ENCODE measurements at places on chromosomes 11 and 22. TPM values are rescaled to one million over a fixed set of nuclear protein-coding genes. Genes with fewer than 3 reads are reported as not detected.

- no peak for DNase-seq
- H3K4me1 ChIP-seq: no peaks in the 10 kb centered on the region
- peak overlapping the region; percentile 67 for H3K27ac ChIP-seq
- H3K36me3 ChIP-seq: no peaks in the 10 kb centered on the region
Measured at GRCh38 chr11:14642873-14643696, 519 bp upstream of the PDE3B start.

GRCh38 chr11:133787379-133788141 lies 57.8 kb downstream of the SPATA19 start:
- DNase-seq: no peak
- H3K27me3 ChIP-seq: no peaks in the 10 kb centered on the region
- H3K4me1 ChIP-seq: no peaks in the 10 kb centered on the region
- H3K27ac ChIP-seq: no peak overlapping the region
- no peak overlapping the region for H3K4me3 ChIP-seq

- no peak for DNase-seq
- H3K27me3 ChIP-seq: no peaks in the 10 kb centered on the region
- no peak overlapping the region for H3K4me3 ChIP-seq
- no peak overlapping the region for H3K27ac ChIP-seq
- no peaks in the 10 kb centered on the region for H3K4me1 ChIP-seq
Measured at GRCh38 chr11:71505001-71505400, 22.1 kb upstream of the KRTAP5-7 start.

DNA sequence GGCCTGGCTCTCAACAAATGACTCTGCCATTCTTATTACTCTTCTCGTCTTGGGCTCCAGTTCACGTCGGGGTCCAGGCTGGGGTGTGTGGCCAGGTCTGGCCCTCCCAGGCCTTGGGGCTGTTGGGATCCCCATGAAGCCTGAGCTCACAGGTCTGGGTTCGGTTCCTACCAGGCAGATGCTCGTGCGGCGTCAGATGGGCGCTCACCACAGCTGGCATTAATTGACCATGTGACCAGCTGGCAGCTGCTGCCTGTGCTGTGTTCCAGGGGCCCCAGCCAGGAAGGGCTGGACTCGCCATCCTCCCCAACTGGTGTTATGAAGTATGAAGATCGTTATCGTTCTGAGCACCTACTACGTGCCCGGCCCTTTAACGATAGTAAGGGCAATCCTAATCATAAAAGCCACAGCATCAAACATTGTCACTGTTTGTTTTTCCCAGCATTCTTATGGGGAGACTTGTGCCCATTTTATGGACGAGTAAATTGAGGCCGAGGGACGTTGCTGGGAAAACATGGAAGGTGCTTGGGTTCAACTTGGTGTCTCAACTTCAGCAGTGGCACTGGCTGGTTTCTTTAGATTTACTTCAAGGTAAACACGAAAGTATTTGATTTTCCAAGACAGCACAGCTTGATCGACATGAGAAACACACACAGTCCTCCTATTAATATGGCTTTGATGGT lies 26.8 kb upstream of the CACNG2 start:
- peaks cover 30% of the 10 kb centered on the region for H3K27me3 ChIP-seq
- H3K27ac ChIP-seq: no peak overlapping the region
- H3K4me1 ChIP-seq: no peaks in the 10 kb centered on the region
- H3K4me3 ChIP-seq: no peak overlapping the region
- H3K36me3 ChIP-seq: no peaks in the 10 kb centered on the region

GRCh38 chr11:44592125-44592940 lies 26.9 kb downstream of the CD82 start:
- DNase-seq: peak; percentile 65
- H3K27ac ChIP-seq: peak overlapping the region; percentile 2
- H3K36me3 ChIP-seq: peaks cover 8% of the 10 kb centered on the region
- no peaks in the 10 kb centered on the region for H3K27me3 ChIP-seq
- H3K4me1 ChIP-seq: peaks cover 40% of the 10 kb centered on the region

DNA sequence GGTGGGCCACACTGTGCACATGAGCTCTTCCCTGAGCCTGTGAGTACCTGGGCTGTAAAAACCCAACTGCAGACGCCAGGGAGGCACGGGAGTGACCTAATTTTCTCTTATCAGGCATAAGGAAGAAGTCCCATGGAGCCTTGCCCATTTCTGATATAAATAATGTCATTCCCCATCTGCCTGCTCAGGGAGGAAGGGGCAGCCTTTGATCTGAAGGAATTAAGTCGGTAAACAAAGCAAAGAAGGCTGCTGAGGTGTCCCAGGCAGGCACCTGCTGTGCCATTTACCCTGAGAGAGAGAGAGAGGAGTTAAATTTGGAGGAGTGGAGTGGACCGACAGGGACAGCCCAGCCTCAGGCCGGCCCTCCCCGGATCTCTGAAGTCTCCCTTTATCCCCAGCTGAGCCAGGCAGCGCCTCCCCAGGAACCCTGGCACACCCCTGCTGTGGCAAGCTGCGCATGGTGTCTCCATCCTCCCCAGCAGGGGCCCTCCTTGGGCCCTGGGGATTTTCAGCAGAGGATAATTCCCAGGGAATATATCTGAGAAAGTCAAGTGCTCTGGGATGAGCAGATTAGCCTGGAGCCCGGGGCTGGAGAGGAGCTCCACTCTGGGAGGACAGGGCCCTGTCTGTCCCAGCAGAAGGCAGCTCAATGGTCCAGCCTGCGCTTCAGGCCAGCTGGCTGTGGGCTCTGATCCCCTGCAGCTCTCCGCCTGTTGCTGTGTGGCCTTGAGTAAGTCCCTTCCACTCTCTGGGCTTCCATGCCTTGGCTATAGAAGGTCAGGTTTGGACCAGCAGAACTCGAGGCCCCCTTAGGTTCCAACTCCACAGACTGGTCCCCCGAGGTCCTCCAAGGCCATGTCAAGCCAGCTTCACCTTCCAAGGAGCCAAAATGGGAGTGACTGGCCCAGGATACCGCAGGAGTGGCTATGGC lies 17.5 kb upstream of the CABP7 start:
- H3K27ac ChIP-seq: no peak overlapping the region
- peaks cover 11% of the 10 kb centered on the region for H3K27me3 ChIP-seq
- DNase-seq: peak; percentile 11
- no peak overlapping the region for H3K4me3 ChIP-seq
- H3K4me1 ChIP-seq: peaks cover 14% of the 10 kb centered on the region

STT3A gene
- 184 TPM for polyA plus RNA-seq

FADS2 gene
- 98.4 TPM for polyA plus RNA-seq

SMIM35 gene
- polyA plus RNA-seq: not detected

MMP12 gene
- not detected for polyA plus RNA-seq

GGTLC3 gene
- polyA plus RNA-seq: not detected

OR52E2 gene
- polyA plus RNA-seq: not detected
